HuH-7.5 (cell line): ENCODE measurements at places on chromosomes 6 and 20.

GRCh38 chr6:106085692-106085983, 498 bp upstream of the PRDM1 start:
- DNase-seq = no peak

- no peak for DNase-seq
These were observed 664.2 kb upstream of the PTCHD4 start for GRCh38 chr6:48775157-48775556.

GRCh38 chr20:8578161-8578865, 446.2 kb downstream of the PLCB1 start:
- DNase-seq = no peak

- no peak for DNase-seq
These were observed 67.2 kb downstream of the UTRN start for GRCh38 chr6:144352331-144352730.

GRCh38 chr6:168225471-168225911, 94.1 kb downstream of the DACT2 start:
- DNase-seq = no peak

- DNase-seq = peak; percentile 54
These were observed 717 bp downstream of the MRPL14 start for GRCh38 chr6:44126320-44127149.

GRCh38 chr6:33589731-33590530, 9.9 kb upstream of the BAK1 start:
- DNase-seq = peak; percentile 72

GRCh38 chr6:144127097-144127496, 23.2 kb upstream of the STX11 start:
- DNase-seq = no peak

DNA sequence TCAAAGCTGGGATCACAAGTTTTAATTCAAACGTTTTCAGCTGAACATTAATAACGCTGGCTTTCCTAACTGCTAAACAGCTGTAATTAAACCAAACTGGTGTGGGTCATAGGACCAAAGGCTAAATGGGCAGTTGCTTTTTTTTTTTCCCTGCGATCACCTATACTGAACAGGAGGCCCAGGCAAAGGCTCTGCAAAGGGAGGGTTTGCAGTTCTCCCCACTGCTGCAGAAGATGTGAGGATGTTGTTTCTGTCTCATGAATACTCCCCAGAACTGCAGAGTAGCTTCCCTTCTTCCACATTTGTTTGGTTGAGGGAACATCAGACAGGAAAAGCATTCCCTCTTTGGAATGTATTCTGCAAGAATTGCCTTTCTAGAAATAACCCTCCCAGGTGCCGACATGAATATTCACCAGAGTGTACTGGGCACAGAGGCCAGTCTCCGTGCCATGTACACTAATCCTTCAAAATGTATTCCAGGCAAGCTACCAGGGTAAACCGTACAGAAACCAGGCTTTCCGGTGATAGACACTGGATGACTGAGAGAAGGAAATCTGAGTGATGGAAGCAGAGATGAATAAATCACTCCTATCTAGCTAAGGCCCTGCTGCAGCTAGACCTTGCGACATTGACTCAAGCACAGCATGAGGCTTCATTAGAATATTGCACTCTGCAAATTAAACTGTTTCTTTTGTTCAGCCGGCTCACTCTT, 370.1 kb downstream of the BTBD9 start:
- DNase-seq = no peak

DNA sequence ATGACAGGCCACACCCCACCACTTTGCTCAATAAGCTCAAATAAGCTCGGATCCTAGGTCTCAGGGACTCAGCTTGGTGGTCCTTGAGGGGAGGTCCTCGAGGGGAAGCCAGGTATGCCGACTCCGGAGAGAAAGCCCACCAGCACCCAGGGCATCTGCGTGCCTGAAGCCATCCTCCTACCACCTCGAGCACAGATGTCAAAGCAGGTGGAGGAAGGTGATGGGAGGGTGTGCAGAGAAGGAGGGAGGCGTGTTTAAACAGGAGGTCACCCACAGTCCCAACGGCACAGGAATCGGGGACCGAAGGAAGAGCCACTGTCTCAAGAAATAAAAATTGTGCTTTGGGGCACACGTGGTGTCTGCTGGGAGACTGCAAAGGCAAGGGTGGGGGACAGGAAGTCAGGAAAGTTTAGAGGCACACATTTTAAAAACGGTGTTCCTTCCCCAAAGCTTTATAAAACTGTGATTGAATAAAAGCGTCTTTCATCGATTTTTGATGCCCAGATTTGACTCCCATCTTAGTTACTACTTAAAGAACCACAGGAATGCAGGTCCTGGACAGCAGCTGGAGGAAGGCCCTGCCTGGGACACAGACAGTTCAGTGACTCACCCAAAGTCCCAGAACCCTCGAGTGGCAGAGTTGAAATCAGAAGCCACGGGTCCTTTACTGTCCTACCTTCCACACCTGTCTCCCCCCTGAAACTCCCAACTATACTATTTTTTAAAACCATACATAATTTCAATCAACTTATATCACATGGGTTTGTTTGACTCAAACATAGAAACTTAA, 221.0 kb upstream of the PDE10A start:
- no peak for DNase-seq

- DNase-seq = no peak
These were observed 101.8 kb downstream of the KLHL32 start for GRCh38 chr6:97026298-97026697.

DNA sequence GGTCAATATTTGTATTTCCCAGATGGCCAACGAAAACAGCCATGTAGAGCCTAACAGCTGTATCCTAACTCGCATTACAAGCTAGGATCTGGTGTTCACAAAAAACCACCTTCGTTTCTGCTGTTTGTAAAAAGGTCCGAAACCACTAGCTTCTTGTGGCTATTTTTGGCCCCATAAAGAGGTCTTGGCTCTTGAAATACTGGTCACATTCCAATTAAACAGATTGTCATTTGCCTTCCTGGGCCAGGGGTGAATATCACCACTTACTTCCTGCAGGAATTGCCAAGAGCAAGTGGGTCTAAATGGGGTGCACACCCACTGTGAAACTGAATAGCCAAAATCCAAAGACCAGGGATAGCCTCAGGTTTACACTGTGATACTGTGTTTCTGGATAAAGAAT, 48.2 kb downstream of the TSHZ2 start:
- no peak for DNase-seq

DNA sequence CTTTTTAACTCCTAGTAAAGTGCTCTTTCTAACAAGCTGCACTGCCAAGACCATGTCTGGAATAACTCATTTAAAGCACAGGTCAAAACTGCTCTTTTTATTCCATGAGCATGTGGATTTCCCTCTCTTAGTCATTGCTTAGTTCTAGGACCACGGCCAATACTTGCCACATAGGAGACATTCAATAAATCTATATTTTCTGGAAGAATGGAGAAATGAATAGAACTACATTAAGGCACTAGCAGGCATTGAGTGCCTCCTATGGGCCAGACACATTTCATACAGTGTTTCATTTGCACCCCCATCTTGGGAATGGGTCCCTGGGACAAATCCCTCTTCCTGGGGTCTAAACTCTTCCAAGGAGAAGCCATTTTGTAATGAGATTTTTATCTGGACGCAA, 552.8 kb upstream of the CITED2 start:
- no peak for DNase-seq

DNA sequence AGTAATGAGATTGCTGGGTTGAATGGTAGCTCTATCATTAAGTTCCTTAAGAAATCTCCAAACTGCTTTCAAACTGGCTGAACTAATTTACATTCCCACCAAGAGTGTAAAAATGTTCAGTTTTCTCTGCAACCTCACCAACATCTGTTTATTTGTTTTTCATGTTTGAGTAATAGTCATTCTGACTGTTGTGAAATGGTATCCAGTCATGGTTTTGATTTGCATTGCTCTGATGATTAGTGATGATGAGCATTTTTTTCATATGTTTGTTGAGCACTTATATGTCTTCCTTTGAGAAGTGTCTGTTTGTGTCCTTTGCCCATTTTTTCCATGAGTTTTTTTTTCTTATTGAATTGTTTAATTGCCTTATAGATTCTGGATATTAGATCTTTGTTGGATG, 24.9 kb downstream of the DEFB125 start:
- DNase-seq = no peak

DNA sequence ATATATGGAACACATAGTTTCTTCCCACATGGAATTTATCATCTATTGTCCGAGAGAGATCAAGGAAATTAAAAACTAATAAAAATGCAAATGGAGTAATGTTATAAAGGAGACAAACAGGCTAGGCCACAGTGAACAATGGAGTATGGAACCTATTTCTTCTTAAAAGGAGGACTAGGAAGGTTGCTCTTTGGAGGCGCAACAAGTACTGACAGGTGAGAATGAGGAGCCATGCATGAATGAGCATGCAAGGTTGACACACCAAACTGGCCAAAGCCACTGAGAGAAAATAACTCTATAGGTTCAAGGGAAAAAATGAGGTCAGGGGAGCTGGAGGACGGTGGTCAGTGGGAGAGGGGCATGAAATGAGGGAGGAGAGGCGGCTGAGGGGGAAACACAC, 40.9 kb downstream of the PSMB1 start:
- DNase-seq = no peak

GRCh38 chr6:42404484-42404883, 47.2 kb downstream of the TRERF1 start:
- DNase-seq = no peak

GRCh38 chr6:119259027-119259426, 90.5 kb downstream of the MAN1A1 start:
- DNase-seq = no peak

DNA sequence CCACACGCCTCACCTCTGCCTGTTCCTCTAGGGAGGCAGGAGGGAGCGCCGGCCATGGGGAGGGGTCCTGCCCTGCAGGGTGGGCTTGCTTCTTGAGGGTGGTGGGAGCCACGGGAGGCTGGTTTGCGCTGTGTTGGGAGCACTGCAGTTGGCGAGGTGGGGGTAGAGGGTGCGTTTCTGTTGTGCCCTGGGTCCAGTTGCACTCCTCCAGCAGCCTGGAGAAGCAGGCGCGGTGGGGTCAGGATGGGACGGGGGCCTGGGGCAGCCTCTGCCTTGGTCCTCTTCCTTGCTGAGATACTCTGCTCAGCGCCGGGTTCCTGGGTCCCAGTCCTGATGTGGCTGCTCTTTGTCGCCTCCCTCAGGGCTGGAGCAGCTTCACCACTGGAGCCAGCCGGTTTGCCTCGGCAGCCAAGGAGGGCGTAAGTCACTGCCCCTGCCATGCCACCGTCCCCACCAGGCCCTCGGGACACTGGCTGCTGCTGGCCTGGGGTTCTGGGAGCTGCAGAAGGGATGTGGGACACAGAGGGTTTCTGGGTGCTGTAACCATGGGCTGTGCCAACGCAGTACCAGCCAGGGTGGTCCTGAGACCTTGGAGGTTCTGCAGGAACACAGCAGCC, 8.4 kb downstream of the ARFGAP1 start:
- peak; percentile 76 for DNase-seq

GRCh38 chr6:14743474-14744211, 502.2 kb upstream of the JARID2 start:
- no peak for DNase-seq

DNA sequence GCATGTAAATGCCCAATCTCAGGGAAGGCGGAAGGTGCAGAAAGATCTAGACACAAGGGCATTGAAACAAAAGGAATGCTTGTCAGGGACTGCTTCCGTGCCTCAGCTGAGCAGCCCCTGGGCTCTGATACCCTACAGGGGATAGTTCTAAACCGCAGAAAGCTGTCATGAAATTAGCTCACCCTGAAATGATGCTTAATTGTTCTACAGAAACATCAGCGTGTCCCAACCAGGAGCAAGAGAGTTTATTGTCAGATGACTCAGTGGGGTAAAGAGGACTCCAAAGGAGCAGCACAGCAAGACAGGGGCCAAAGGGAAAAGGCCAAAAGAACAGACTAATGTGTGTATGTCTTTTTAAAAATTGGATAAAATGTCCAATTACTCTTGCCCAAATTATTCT, 258.4 kb upstream of the JARID2 start:
- DNase-seq = no peak

DNA sequence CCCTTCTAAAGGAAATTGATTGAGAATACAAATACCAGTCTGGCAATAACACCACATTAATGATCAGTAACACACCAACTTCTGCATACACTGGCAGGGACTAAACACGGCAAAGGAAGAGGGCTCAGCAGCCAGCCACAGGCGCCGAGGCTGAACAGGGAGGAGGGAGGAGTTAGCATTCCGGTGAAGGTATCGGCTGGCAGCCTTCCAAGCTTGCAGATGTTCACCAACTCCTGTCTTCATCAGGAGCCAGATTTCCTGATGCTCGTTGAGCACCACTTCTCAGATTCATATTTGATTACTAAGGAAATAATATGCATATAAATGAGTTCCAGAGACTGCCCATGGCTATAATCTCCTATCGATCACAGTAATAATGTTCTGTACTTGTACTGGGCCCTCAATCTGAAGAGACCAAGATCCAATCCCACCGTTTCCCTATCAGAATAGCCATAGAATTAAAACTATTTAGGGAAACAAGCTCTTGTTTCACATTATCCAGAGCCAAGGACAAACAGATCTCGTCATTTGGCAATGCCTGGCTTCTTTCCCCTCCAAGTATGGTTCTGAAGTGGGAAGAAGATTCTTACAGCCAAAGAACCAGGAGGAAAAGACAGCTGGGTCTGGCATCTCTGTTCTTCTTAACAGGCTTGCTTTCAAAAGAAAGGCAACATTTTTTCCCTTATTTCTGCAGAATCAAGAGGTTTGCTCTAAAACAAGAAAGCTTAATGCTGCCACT, 42.2 kb downstream of the GFOD1 start:
- no peak for DNase-seq

DNA sequence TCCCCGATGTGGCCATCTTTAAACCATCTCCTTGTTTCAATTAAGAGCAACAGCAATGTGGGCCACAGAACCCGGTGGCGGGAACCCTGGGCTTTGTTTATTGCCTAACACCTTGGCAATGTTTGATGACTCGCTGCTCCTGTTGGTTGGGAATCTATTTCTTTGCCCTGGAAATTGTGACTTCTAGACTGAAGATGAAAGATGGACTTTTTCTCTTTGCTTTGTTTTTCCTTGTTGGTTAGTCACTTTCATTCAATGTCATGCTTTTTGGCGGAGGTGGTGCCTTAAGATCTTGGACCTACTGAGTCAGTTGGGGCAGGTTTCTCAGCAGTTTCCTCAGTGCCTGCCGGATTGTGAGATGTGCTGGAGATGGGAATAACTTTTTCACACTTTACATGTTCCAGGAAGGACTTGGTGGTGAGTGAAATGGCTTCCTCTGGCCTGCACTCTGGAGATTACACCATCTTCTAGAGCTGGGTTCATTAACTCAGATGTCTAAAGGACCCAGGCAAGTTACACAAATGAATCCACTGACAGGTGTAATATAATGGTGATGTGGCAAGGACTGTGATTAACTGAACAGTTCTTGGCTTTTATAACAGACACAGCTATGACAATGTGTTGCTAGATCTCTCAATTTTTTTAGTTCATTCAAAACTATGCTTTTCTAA, 56.3 kb downstream of the TSHZ2 start:
- no peak for DNase-seq

DNA sequence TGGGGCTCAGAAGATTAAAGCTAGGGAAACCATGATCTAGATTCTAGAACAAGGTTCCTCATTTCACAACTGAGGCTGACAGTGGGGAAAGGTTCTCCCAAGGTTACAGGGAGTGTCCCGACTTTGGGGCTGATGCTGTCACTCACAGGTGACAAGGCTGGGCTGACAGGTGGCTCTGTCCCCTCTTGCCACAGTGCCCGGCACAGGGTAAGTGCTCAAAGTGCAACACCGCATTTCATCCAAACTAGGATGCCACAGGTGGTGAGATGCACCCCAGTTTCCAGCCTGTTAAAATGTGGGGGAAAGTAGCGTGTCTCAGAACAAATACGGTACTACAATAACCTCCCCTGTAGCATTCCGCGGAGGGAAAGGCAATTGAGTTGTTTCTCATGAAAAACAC, 7.8 kb downstream of the ZBP1 start:
- DNase-seq = no peak
